ENCODE measurements at places on chromosomes 12 and 14. TPM values are rescaled to one million over a fixed set of nuclear protein-coding genes. Genes with fewer than 3 reads are reported as not detected.

DNA sequence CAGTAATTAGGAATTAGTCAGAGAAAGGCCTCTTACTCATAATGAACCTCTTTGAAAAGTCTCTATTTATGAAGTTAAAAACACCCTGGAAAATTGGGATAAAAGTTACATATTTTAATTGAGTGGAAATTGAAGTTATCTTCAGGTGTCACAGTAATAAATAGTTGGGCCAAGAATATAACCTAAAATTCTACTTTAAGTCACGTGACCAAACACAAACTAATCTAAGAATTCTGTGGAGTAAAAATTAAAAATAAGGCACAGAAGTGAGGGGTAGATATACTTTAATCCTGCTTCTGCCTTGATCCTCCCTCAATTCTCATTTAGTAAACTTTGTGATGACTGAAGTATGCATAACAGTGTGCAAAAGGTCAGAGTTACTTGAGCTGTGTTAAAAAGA lies 226.4 kb downstream of the NAV3 start:
- no peak for DNase-seq

DNA sequence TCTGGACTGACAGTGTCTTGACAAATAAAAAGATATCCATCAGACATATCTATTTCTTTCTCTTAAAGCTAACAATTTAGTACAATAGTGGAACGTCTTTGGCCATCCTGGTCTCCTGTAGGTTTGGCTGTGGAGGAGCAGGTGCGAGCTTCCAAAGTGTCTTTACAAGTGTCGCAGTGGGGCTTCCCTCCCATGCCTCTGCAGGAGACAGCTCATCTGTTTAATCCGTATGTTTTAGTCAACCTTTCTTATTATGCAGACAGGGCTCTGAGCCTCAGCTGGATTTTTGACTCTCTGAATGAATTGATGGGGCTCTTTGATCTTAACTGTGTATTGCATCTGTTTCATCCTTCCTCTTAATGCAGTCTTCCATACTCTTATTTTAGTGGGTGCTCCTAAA lies 57.5 kb downstream of the RMST start:
- no peak for DNase-seq

DNA sequence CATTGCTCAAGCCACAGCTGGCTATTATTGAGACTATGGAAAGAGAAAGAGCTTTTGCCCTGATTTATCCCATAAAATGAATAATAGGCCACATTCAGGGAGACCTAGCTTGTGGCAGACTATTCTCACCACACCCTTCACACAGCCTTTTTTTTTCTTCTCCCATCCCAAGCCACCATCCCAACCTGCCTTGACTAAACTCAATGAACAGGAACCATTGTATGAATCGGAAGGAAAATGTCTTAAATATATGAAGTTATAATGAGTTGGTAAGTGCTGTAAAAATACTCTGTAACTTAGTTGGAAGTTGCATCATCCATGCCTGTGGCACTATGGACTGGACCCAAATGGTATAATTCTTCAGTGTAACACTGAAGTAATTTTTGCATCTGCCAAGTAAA lies 338.4 kb downstream of the RAD51B start:
- DNase-seq: no peak

DNA sequence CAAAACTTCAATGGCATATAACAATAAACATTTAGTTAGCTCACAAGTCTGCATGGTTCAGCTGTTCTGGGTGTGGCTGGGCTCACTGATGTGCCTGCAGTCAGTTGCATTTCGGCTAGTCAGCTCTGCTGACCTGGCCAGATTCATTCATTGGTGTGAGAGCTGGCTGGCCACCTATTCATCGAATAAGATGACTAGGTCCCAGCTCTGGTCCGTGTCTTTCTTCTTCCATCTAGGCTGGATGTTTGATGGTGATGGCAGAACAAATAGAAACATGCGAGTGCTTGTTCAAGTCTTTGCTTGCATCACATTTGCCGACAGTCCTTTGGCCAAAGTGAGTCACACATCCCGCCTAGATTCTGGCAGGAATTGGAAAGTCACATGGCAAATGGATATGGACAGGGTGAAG lies 203.3 kb upstream of the CRY1 start:
- no peak for DNase-seq

- DNase-seq: peak; percentile 54
These were observed 5.5 kb upstream of the TC2N start for GRCh38 chr14:91872517-91873470.

- DNase-seq: no peak
These were observed 29.8 kb upstream of the CDKN3 start for GRCh38 chr14:54366736-54367735.

DNA sequence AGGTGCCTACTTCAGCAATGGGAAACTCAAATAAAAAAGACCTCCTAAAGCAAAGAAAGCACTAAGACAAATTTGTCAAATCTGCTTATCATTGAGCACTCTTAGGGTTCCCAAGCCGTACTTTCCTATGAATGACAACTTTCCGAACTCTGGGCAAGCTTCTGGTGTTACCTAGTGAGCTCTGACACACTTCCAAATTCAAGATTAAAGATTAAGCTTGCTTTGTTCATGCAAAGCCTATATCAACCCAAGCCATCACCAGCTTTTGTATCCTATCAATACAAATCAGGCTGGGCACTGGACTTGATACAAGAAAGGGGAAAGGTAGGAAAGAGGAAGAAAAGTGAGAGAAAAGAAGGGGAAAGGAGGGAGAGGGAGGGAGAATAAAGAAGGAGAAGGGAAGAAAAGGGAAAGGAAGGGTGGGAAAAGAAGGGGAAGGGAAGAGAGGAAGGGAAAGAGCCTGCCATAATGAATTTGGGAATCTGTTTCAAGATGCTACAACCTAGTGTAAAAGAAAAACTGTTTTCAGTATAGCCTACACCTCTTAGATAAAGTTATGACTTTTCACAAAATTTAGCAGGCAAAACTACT lies 23.8 kb upstream of the FBLN5 start:
- DNase-seq: no peak

TSPAN19 gene
- total RNA-seq: not detected

TGM1 gene
- total RNA-seq: 0.21 TPM

LALBA gene
- not detected for total RNA-seq

IL22 gene
- not detected for total RNA-seq
